T-helper 2 cell (primary cell): ENCODE measurements at places on chromosomes 5 and 9.
A peak's percentile ranks its signal among the peaks of the same experiment; 100 is the strongest.

DNA sequence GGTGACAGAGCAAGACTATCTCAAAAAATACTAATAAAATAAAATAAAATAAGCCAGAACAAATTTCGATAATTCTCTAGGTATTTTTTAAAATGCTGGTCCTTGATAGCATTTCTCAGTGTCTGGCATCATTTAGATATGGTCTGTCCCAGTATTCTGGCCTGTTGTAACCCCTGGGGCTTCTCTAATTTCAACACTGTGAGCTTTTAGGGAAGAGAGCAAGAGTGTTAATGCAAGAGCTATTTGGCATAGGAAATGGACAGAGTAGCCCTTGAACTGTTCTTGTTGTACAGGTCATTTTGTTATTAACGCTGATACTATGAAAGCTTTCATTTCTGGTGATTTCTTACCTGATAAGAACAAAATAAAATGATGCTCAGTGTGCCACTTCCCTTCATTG is 112.2 kb upstream of the ZNF608 start:
- no peak for DNase-seq

GRCh38 chr9:106076711-106077110 is 382.4 kb downstream of the TMEM38B start:
- no peak for DNase-seq

GRCh38 chr5:98454407-98454806 is 319.1 kb upstream of the RGMB start:
- DNase-seq, result no peak

- DNase-seq, result no peak
Observed at GRCh38 chr9:69174616-69175463, 763 bp downstream of the TJP2 start.

DNA sequence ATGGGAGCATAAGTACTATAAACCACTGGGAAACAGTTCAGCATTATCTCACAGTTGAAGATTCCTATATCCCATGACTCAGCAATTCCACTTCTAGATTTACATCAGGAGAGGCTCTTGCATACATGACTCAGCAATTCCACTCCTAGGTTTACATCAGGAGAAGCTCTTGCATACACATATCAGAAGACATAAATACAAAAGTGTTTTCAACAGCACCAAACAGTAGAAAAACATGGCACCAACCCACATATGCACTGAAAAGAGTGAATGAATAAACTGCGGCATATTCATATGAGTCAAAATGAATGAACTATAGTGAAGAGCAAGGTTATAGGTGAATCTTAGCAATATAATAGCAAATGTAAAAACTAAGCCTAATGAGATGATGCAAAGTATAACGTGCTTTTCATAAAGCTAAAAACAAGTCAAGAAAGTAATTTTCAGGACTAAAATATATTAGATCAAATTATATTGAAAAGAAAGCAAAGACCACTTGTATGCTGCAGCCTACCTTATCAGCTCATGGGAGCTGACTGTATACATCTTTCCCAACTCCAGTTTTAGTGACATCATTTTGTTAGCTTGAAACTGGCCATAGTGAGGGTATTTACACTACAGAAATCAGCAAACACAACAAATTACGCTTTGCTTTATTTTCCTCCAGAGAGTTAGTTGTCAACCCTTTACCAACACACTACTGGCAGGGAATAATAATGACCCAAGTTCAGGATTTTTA is 95.8 kb downstream of the ANKRD18B start:
- no peak for DNase-seq

DNA sequence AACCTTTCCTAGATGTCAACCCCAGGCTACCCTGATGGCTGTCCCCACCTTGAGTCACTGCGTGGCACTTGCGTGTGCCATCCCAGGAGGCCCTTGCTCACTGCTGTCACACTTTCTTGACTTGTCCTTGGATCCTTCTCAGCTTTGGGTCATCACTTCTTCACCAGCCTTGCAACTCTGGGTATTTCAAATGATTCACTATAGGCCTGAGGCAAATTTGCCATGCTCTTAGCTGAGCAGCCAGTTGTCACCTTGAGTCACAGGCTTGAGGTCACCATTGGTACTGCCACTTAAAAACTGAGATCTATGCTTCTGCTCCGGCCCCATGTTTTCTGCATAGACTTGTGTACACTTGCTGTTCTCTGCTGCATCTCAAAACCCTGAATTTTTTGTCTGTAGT is 84.7 kb downstream of the BASP1 start:
- DNase-seq, result no peak

- peak; percentile 10 for DNase-seq
Observed at GRCh38 chr9:2126331-2126803, 111.2 kb downstream of the SMARCA2 start.

DNA sequence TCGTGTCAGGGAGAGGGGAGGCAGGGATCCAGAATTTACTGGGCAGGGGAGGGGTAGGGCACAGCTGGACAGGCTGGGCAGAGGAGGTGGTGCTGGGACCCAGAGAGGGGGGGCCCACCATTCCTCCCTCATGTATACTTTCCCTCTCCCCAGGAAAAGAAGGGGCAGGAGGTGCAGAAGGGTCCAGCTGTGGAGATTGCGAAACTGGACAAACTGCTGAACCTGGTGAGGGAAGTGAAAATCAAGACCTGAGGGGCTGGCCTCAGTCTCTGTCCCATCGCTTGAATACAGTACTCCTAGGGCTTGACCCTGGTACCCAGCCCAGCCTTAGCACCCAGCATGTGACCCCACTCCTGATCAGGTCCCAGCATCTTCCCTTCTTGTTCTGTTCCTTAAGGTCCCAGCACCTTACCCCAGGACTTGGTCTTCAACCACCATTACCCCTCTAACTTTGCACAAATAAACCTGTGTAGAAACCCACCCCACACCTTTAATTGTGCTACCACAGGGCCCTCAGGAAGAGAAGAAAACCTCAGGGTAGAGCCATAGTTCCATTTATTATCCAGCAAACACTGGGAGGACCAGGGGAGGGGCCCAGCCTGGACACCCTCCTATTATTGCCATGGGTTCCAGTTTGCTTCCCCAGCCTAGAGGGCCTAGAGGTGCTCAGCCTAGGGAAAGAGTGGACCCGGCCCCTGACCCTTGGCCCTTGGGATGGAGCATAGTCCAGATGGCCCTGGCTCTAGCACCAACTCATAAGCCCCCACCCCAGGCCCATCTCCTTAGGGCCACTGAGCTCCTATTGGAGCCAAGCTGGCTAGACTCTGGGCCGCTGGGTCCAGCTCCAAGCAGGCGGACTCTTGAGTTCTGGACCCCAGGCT is 2.0 kb downstream of the ENHO start:
- DNase-seq, result no peak

- DNase-seq, result no peak
Observed at GRCh38 chr5:54526604-54527288, 9.2 kb downstream of the SNX18 start.

- DNase-seq, result no peak
Observed at GRCh38 chr9:98609646-98610045, 99.1 kb downstream of the GABBR2 start.

DNA sequence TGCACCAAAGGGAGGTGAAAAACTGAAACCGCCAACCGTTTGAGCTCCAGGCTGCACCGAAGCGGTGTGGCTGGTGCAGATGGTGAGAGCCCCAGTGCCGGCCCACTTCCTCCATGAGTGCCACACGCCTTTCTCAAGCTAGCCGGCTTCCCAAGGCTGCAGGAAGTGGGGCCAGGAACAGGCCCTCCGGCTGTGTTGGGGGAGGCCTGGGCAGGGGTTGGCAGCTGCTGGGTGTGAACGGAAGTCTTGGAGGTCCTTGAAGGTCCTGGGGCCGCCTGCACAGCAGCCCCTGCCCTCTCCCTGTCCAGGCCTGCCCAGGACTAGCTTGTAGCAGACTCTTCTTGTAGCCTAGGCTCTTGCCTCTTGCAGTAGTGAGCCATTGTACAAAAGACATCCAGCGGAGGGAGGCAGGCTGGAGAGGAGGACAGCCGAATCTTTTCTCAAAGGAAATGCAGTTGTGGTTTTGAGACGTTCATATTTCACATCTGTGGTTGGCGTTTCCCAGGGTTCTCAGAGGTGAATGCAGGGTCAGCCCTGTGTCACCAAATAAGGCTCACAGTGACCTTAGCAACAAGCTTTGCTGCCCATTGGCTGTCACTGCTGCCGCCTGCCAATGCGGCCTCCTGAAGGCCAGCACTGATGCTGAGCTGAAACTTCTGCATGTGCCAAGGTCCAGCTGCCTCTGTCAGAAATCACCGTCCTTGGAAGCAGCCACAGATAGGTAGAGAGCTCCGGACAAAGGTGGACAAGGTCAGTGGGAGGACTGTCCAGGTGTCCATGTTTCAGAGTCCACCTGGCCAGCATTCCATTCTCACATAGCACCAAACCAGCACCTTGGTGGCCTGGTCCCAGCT is 23.9 kb downstream of the IRF1 start:
- DNase-seq, result peak; percentile 93

GRCh38 chr9:35616681-35617459 is 1.3 kb downstream of the CD72 start:
- peak; percentile 41 for DNase-seq

GRCh38 chr9:34500623-34501267 is 22.0 kb downstream of the ENHO start:
- DNase-seq, result peak; percentile 40

DNA sequence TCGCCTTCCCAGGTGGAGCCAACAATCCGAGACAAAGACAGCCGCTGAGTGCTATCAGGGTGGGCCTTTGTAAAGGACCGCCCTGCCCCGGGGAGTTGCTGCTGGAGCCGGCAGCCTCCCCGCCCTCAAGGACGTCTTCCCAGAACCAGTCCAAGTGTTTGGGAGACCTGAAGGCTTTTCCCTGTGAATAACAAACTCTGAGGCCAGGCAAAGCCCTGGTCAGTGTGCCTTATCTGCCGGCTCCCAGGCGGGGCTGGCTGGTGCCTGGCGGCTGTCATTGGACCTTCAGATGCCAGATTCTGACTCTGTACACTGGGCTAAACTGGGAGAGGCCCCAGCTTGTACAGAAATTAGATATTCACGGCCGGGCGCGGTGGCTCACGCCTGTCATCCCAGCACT is 2.1 kb downstream of the SLC9A3 start:
- no peak for DNase-seq

DNA sequence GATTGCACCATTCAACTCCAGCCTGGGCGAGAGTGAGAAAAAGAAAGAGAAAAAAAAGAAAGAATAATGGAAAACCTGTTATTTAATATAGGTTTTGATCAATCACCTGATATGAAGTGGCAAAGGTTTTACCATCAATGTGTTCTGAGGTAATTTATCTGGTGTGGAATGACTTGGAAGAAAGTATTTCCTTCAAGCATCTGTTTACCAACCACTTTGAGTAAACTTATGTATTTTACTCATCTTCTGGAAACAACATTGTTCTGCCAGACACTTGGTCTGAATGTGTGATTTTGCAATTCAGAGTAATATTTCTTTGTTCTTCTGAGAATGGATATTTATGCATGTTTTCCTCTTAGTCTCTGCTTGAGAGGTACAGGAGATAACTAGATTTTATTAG is 24.3 kb downstream of the KIF2A start:
- no peak for DNase-seq

GRCh38 chr5:55278778-55279177 is 28.7 kb downstream of the DHX29 start:
- DNase-seq, result no peak

DNA sequence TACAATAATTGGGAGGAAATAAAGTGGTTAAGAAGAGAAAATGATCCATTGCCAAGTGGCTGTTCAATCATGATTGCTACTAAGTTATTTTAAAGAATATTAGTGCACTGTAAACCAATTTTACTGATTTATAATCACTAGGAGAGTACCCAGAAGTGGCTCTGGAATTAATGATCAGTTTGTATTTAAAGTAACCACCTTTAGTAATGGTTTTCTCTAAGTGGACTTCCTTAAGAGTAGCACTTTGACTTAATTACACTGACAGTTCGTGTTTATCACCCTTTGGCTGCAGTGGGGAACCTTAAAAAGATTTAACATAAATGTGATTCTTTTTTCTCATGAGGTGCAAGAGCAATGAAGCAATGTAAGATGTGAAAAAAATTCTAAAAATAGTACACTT is 310.8 kb downstream of the CDH12 start:
- DNase-seq, result no peak

DNA sequence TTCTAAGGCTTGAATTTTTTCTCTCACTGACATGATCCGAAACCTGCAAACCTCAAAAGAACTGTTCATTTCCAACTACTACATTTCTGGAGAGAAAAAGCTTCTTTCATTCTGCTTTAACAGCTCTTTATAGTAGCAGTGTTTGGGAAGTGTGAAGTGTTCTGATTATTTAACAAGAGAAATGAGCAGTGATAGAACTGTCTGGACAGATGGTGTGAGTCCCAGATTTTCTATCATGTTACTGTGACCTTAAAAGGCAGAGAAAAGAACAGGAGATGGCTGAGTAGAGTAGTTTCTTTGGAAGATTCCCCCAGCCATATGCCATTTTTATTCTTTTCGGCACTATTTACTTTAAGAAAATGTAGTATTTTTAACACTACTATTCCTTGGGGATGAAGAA is 41.3 kb upstream of the TAL2 start:
- no peak for DNase-seq

- no peak for DNase-seq
Observed at GRCh38 chr5:172846677-172847076, 12.6 kb downstream of the ERGIC1 start.

DNA sequence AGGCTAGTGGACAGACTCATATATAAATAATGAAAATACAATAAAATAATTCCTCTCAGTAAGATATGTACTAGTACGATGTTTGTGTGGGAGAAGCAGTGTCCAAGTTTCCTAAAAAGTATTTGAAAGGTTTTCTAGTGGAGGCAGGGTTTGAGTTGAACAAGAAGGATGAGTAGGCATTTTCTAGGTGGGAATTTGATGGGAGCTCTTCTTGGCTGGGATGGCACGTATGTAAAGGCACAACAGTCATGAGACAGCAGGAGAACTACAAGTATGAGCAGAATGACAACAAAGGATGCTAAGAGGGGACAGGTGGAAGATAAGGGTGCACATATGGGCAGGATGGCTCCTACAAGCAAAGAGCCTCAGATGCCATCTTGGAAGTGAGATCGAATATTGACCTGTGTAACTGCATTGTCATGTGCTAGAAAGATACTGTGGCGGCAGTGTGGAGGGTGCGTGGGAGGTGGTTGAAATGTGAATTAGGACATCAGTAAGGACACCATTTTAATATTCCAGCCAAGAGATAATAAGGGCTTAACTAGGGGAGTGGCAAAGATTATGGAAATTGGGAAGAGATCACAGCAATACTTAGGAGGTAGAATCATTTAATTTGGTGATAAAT is 135.8 kb downstream of the RPS23 start:
- DNase-seq, result no peak

- DNase-seq, result no peak
Observed at GRCh38 chr9:15132091-15132490, 174.9 kb downstream of the TTC39B start.

- no peak for DNase-seq
Observed at GRCh38 chr9:88651682-88652633, 117.0 kb downstream of the NXNL2 start.
